Stimulated activated CD4-positive, alpha-beta T cell treated with anti-CD3 and anti-CD28 coated beads, Interleukin-4, amount 100 ng/mL, for 48 hours (primary cell): ENCODE measurements at places on chromosomes 1 and 21.

DNA sequence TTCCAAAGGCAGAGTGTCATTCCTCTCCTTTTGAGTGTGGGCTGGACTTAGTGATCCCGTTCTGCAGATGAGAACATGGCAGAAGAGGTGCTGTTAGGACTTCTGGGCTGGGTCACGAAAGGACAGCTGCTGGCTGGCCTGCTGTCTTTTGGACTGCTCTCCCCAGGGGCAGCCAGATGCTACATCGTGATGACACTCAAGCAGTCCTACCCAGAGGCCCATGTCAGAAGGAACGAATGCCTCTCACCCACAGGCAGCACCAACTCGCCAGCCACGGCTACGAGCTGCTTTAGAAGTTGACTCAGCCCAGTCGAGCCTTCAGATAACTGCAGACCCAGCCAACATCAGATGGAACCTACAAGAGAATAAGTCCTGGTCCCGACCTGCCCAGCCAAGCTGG, 156.5 kb downstream of the KCNJ6 start:
- no peak for DNase-seq

DNA sequence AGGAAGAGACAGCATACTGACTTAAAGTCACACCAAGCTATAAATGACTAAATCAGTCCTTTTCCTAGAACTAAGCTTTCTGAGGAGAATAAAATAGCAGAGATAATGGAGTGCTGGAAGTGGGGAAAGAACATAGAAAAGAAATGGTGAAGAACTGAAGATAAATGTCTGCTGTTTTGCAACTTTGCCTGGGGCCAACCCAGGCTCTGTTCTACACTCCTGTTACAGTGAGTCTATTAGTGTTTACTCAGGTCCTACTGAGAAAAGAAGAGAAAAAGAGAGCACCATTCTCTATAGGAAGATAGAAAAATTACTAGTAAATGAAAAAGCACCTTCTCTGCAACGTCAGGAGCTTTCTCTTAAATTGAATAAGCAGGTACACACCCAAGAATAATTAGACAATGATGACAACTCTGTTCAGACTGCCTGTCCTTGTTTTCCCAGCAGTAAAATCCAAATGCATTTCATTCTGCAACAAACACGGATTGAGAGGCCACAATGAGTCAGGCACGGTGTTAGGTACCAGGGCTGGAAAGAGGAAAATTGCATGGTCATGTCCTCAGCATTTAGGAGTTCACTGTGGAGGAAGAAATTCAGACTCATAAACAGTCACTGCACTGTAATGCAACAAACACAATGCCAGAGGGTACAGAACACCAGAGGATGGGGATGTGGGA, 139.4 kb upstream of the CAMK1G start:
- DNase-seq = no peak

DNA sequence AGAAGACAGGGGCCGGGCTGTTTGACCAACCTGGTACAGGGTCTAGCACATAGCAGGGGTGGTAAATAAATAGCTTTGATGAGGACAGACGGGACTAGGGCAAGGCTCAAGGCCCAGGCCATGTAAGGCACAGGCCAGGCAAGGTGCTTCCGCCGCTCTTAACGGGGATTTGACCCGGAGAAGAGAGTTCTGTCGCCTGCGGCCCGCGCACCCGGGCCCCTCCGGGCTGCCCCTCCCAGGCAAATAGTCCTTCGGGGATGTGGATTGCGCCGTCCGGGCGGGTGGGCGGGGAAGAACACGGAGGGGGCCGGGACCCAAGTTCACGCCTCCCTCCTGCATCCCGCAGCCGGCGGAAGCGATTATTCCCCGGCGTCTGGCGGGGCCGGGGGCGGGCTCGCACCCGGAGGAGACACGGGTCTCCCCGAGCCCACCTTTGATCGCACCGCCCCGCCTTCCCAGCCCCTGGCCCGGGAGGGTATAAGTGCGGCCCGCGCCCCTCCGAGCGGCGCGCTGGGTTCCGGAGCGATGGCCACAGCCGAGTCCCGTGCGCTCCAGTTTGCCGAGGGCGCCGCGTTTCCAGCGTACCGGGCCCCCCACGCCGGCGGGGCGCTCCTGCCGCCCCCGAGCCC, at the start of gene MIXL1:
Gene MIXL1, plus strand, starts transcription at position 508 of the 629 bp plus-strand sequence. Its CDS starts 18 bp downstream, at position 526.
- DNase-seq = no peak

- DNase-seq = no peak
These were observed 35.1 kb downstream of the SLC44A3 start for GRCh38 chr1:94855307-94855700.

DNA sequence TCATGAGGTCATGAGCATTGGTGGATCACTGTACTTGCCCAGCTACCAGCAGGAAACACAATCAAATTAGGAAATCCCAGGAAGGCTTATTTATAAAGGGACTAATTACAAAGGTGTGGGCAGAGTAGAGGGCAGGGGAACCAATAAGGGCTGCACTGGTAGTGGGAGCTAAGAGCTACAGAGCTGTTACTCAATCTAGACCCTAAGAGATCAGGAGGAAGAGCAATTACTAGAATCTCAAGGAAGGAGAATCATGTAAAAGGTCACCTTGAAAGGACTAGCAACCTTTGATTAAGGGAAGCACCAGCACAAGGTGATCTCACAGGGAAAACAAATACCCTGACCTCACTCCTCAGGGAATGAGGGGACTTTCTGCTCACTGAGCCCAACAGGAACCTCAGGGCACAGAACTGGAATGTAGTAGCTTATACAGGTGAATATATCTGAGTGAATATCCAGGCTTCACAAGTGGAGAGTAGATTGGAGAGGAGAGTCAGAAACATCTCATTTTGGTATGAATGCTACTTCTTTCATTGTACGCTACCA, 66.8 kb downstream of the SAMSN1 start:
- no peak for DNase-seq

- DNase-seq = no peak
These were observed 7.6 kb upstream of the ERG start for GRCh38 chr21:38505654-38506523.

GRCh38 chr1:19457607-19458006, 27.7 kb downstream of the CAPZB start:
- no peak for DNase-seq

DNA sequence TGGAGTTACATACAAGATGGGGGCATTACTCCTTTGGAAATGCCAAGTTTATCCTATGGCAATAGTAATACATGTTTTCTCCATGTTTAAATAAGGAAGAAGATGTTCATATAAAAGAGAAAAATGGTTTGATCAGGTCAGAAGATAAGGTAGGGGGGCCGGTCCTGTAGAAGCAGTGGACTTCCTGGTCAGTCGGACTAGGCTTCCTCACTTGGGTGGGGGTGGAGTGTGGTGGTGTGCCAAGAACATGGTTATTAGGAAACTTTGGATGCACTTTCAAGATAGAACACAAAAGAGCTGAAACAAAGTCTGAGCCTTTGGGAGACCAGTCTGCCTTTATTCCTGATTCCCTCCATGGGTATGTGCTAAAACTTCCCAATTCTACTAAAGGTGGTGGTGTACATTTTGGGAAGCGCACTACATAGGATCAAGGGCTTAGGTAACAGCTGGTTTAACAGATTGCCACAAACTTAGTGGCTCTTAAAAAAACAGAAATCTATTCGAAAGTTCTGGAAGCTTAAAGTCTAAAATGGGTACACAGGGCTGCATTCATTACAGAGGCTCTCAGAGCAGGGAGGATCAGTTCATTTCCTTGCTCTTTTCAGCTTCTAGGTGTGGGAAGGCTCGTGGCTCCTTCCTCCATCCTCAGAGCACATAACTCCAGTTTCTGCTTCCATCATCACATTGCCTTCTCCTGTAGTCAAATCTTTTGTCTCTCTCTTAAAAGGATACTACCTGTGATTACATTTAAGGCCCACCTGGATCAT, 64.6 kb downstream of the KDM1A start:
- no peak for DNase-seq

DNA sequence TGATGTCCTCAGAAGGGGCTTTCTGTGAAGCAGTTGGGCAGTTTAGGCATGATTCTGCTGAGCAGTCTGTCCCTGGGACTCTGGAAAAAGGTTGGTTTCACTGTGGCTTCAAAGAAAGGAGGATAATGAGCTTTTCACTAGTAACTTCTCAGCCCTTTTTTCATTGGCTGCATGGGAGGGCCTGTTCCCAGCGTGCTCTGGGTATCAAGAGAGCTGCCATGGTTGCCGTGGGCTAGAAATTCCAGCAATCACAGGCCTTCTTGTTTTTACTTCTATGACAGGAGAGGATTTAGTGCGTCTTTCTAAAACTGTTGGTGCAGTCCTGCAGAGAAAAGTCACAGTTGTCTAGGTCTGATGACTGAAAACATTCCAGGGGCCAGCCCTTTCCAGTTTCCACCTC, 7.2 kb downstream of the SZRD1 start:
- DNase-seq = no peak

- DNase-seq = no peak
These were observed 131.3 kb downstream of the PEX14 start for GRCh38 chr1:10606064-10606463.

GRCh38 chr1:220791956-220792355, 5.2 kb downstream of the MTARC1 start:
- DNase-seq = no peak

- DNase-seq = no peak
These were observed 23.3 kb upstream of the CDK18 start for GRCh38 chr1:205481218-205481617.

DNA sequence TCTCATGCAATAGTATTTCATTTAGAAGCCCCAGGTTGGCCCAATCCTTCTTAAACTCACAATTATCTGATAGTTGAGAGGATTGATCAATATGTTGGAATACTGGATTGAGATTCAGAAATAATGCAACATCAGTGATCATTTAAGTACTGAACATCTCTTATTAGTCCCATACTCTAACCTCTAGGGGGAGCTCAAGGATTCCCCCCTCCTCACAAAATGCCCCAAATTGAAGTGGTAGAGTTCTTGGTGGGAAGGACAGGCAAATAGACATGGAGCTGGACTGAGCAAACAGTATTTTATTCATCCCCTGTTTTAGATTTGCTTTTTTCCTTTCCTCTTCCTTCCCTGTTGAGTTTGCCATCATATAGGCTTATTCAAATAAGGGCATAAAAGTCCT, 62.8 kb downstream of the NGF start:
- no peak for DNase-seq

- DNase-seq = no peak
These were observed at the start of gene RGS1 for GRCh38 chr1:192575499-192576189. RGS1 (plus strand) TSS chr1:192575773; CDS start chr1:192575793, 20 bp downstream.

GRCh38 chr1:17276568-17276967, 27.7 kb downstream of the PADI3 start:
- DNase-seq = no peak

DNA sequence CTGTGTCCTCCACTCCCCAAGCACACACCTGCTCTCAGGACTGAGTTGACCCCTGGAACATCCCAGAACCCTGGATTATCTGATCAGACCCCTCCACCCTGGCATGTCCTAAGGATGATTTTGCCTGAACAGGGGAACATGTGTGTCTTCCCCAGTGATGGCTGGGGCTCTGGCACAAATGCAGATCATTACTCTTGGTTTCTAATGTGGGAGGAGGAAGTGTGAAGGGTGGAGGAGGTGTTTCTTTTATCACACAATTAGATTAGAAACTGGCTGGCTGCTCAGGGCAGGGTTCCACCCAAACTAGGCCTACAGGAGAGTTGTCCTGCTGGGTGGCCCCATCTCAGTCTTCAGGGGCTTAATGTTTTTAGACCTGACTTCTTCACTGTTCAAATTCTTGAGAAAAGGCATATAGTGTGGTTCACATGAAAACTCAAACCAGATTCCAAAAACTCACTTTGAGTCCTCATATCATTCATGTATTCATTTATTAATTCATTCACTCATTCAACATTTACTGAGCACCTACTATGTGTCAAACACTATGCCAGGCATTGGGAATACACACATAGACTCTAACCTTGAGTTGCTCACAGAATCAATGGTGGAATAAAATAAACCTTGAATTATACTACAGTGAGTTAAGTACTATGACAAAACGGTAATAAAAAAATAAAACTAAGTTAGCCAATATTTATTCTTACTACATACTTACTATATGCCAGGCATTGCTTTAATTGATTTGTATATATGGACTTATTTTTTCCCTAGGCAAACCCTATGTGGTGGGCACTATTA, 221.8 kb upstream of the JUN start:
- no peak for DNase-seq

- DNase-seq = no peak
These were observed 37.9 kb downstream of the FABP3 start for GRCh38 chr1:31335007-31335406.

DNA sequence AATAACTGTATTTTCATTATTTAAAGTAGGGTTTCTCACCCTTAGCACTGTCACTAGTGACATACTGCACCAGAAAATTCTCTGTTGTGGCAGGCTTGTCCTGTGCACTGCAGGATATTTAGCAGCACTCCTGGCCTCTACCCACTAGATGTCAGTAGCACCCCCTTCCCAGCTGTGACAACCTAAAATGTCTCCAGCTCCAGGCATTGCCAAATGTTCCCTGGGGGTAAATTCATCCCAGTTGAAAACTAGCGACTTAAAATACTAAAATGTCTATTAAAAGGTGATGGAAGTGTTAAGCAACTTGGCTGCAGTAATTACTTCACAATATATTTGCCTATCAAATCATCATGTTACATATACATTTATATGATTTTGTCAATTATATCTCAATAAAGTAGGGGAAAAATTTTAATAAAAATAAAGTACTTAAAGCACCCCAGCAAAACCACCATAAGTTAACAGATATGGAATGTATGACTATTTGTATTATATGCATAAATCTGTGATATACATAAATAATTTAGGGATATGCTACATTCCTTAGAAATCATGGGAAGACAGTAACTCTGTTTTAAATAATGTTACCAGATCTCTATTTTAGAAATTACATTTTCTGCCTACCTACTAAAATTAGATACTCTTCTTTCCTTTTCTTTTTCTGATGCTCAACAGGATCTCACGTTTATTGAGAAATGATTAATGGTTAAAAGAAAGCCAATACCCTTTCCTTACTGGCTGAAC, 74.6 kb downstream of the ARID4B start:
- peak; percentile 55 for DNase-seq

DNA sequence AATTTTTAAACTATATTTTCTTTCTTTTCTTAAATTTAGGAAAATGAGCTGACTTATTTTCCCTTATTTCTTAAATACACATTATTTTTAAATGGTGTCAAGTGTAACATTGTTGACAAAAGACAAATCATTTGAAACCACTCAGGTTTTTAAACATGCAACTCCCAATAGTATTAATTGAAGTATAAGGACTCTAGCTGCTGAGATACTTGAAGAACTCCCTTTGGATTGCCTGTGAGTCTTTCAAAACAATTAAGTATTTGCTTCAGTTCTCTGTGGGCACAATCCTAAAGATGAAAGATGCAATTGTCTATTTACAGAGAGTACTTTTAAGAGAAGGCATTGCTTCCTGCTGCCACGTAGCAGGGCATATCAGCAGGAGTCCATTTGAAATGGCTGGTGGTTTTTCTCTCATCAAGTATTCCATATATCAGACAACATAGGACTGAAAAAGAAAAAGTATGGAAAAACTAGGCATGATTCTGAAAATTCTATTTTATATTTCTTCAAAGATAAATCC, 373.4 kb downstream of the NEGR1 start:
- no peak for DNase-seq
